Breast epithelium (tissue), 4 donors: ENCODE measurements at places on chromosomes 2 and 18.

GRCh38 chr2:173580956-173581355 is 226.3 kb downstream of the CDCA7 start:
- DNase-seq, result no peak

- DNase-seq, result no peak
Measured at GRCh38 chr2:169828141-169828811, 1.0 kb downstream of the UBR3 start.

DNA sequence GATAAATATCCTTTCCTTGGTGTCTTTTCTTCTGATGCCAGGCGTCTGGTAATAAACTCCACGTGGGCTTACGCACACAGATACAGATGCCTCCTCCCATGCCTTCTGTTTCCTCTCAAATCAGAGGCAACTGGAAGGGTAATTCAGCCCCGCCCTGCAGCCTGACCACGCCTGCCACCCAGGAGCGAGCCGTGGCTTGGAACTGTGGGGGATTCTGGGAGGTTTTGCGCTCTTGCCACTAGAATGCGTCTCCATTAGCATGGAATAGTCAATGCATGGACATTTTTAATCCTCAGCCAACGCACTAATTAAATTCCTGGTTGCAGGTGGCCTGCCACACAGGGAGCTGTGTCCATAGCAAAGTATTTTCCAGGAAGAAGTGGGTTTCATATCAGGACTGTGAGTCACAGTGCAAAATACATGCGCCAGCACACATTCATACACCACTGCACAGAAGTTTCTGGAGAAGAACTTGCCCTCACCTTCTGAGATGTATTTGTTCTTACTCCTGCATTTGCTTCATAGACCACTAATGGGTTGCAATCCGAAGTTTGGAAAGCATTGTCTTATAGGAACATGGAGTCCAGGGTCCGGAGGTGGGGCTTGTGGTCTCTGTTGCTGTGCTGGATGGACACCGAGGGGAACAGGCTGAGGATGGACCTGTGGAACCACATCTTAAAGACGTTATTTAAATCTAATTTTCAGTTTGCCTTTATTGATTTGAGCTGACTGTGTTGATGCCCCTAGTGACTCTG is 151.4 kb downstream of the LDLRAD4 start:
- DNase-seq, result no peak

- no peak for DNase-seq
Measured at GRCh38 chr2:1773883-1774282, 29.6 kb upstream of the PXDN start.

- DNase-seq, result no peak
Measured at GRCh38 chr18:35005963-35006577, 35.1 kb upstream of the MAPRE2 start.

DNA sequence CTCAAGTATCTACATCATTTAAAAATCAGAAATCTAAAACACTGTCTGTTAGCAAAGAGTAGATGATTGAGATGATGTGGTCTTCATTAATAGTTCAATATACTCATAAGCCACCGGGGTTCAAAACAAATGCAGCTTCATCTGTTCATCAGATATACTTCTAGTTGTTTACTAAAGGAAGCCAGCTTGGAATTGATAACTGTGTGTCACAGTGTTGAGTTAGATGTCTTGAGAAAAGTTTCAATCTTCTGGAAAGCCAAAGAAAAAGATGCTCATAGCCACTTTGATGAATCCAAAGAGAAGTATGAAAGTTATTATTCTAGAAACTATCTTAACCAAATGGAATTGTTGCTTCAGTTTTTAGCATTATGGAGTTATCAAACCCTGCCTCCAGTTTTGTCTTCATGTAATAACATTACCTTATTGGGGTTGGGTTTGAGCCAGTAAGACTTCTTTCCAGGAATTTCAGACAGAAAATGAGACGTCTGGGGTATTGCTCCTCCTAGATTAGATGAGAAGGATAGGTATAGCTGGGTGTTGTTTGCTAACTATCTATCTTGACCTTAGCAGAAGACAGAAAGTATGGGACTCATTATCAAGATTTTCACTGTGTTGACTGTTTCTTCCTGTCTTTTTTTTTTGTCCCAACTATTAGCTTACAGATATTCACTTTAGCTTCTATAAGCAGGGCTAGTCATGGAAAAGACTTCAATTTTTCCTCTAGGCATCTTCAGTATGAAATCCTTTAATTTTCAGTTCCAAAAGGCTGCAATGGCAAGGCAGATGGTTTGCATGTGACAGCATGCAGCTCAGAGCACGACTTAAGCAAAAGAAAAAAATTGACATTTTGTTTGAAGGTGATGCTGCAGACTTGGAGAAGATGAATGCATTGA is 66.5 kb downstream of the LNPK start:
- DNase-seq, result no peak

DNA sequence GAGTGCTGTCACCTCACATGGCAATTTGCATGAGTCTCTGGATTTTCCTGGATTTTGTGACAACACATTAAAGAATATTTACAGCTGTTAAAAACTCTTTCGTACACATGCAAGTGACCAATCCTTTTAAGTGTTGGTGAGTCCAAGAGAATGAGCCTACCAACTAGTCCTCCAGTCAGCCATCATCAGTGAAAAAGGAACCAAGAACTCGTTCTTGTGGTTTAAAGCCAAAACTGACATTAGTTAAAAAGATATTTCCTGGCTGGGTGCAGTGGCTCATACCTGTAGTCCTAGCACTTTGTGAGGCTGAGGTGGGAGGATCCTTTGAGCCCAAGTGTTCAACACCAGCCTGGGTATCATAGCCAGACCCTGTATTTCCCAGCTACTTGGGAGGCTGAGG is 215.4 kb upstream of the ITGA4 start:
- no peak for DNase-seq

DNA sequence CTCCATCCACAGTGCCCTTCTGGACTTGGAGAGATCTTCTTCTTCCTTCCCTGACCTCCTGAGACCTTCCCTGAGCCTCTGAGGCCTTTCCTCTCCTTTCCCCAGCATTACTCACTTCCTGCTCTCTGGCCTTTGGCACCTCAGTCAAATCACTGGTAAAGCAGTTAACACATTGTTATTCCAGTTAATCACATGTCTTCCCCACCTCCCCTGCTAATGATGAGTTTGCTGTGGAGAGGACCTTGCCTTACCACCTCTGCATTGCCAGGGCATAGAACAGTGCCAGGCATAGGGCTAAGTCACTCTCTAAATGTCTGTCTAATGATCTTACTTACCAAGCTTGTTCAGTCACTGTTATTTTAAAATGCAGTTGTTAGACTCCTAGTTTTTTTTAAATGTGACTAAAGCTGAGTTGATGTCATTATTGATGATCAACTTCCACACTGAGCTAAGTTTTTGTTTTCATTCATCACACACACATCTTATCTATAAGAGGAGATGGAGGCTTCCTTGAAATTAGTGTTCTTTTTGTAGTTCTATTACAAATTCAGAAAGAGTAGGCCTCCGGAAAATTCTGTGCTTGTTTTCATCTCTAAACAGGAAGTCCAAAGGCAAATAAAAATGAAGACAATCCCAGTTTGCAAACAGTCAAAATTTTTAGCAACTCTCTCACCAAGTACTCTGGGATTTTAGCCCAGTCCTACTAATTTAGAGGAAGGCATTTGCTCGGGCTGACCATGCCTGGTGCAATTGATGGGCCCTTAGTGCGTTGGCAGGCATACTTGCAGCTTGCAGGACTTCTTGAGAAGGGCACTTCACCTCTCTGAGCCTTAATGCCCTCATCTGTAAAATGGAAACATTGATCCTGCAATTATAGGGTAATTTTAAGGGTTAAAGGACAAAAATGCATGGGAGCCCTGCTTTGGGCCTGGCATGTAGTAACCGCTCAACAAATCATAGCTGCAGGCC is 113.7 kb upstream of the SPRED2 start:
- DNase-seq, result no peak

DNA sequence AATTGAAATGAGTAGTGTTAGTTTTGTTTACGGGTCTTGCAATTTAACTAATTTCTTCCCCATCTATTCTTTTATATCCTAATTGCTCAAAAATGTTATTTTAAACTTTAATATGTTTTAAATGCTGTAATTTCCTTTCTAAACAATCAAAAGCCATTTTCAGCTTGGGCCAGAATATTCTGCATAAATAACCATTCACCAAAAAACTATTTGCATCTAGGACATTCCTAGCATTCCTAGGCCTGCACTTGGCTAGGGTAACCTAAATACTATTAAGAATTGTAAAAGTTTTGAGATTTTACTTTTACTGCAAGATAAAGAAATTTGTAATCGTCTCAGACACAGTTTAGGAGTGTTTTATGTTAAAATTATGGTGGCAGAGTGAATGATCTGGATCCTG is 7.8 kb upstream of the ETAA1 start:
- DNase-seq, result no peak

GRCh38 chr2:46804794-46805193 is 110.8 kb downstream of the MCFD2 start:
- no peak for DNase-seq

DNA sequence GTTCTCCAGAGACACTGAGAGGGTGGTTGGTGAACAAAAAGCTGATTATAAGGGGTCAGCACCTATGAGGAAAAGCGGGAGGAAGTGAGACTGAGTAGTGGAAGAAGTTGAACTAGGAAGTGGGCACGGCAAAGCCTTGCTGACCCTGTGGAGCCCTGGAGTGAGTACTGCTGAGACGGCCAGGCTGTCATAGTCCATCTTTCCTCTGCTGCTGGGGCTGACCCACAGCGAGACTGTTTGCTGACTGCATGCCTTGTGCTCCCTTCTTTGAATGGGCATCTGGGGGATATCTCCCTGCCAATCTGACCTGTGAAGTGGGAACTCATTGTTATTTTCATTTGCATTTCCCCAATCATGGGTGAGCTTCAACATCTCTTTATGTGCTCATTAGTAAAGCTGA is 92.4 kb upstream of the LDAH start:
- no peak for DNase-seq

- DNase-seq, result no peak
Measured at GRCh38 chr2:152499896-152500735, 165.1 kb downstream of the FMNL2 start.

GRCh38 chr2:196263181-196263747 is 91.9 kb upstream of the STK17B start:
- DNase-seq, result peak; percentile 26

GRCh38 chr18:58758046-58758445 is 86.8 kb downstream of the MALT1 start:
- DNase-seq, result no peak

- DNase-seq, result no peak
Measured at GRCh38 chr2:65296971-65297370, 69.3 kb downstream of the ACTR2 start.

- no peak for DNase-seq
Measured at GRCh38 chr18:49094979-49095632, 144.3 kb upstream of the SMAD7 start.

DNA sequence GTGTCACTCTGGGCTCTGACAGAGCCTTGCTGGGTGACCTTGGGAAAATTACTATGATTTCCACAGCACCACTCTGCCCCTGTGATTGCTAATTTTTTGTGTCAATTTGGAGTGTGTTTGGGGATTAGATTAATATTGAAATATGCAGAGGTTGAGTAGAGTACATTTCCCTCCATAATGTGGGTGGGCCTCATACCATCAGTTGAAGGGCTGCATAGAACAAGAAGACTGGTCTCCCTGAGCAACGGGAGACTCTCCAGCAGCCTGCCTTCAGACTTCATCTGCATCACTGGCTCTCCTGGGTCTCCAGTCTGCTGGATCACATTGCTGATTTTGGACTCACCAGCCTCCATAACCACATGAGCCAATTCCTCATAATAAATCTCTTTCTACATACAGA is 313.7 kb downstream of the TNS1 start:
- DNase-seq, result no peak

GRCh38 chr18:23142251-23142929 is 7.1 kb downstream of the CABLES1 start:
- DNase-seq, result no peak

DNA sequence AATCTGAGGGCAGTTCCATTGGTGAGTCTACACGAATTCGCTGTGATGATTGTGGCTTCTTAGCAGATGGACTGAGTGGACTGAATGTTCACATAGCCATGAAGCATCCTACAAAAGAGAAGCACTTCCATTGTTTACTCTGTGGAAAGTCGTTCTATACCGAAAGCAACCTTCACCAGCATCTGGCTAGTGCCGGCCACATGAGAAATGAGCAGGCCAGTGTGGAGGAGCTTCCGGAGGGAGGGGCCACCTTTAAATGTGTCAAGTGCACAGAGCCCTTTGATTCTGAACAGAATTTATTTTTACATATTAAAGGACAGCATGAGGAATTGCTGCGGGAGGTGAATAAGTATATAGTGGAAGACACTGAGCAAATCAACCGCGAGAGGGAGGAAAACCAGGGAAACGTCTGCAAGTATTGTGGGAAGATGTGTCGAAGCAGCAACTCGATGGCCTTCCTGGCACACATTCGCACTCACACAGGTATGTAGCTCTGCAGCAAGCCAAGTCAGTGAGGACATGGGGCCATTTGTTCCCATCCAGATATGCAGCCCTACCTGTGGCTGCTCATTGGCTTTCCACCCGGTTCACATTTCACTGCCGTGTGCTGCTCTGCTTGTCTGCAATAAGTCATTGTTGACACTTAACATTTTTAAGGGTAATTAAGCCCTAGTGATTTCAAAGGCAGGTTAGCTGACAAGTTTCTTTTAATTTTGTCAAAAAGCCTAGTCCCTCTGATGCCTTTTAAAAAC is 37.7 kb downstream of the ZNF407 start:
- no peak for DNase-seq

- DNase-seq, result no peak
Measured at GRCh38 chr2:12982149-12982584, 265.4 kb downstream of the TRIB2 start.

DNA sequence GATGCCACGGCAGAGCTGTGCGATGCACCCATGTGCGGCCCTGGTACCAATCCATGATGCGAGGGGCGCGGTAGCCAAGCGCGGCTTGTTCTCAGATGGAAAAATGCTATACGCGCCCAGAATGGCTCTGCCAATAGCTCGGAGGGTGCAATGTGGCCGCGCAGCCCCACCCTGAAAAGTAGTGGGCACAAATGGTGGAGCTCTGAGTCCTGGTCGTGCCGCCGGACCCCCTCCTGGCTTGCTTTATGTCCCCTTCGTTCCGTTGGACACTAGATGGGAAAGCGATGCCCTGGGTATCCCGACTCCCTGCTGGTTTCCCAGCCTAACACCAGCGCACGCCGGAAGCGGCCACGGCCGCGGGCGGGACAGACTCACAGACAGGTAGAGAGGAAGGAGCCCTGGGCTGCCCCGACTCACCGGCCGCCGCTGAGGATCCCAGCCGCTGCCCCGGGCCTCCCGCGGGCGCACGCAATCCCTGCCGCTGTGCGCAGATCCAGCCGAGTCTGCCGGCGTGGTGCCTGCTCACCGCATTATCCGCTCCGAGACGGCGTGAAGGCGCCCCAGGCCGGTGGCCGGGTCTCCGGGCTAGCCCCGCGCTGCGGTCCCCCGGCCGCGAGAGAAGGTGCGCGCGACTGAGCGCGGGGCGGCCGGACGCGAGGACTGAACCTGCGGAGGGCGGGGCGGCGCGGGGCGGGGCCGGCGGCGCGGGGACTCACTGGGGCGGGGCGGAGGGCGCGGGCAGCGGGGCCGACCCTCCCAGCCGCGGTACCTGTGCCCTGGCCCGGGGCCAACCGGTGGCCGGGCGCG is at the start of gene CDC42EP3:
TSS of gene CDC42EP3 (minus strand) at position 634 of the 807 bp plus-strand sequence. CDS start 25,055 bp downstream, outside the sequence.
- DNase-seq, result peak; percentile 56

GRCh38 chr2:43086451-43087221 is 139.8 kb downstream of the ZFP36L2 start:
- peak; percentile 93 for DNase-seq
